ENCODE measurements at places on chromosomes 2 and 18.

- no peak for DNase-seq
These were observed 339.3 kb upstream of the TMEFF2 start for GRCh38 chr2:192534072-192534471.

GRCh38 chr2:213627835-213628460 is 343.7 kb downstream of the SPAG16 start:
- DNase-seq: no peak

- no peak for DNase-seq
These were observed 29.1 kb upstream of the ANKRD44 start for GRCh38 chr2:197339496-197340220.

GRCh38 chr2:179691235-179691634 is 170.2 kb downstream of the ZNF385B start:
- DNase-seq: no peak

GRCh38 chr18:57075716-57076400 is 71.0 kb upstream of the BOD1L2 start:
- no peak for DNase-seq

DNA sequence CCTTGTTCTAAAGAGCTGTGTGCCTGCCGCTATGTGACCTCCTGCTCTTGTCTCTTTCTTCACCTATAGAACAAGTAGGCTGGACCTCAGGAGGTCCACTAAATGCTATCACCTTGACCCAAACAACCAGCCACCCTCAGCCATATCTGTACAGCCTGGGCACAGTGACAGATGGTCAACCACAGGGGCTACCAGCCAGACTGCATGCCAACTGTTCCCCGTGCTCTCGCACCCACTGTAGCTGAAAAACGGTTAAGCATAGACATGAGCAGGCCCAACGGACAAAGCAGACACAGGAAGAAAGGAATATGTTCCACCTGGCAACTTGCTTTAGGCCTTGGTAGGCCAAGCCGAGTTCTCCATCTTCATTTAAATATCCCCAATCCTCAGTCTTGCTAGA is 43.2 kb upstream of the ACAA2 start:
- no peak for DNase-seq

GRCh38 chr2:158297606-158298005 is 158.9 kb downstream of the CCDC148 start:
- no peak for DNase-seq

GRCh38 chr2:224223851-224224555 is 177.9 kb downstream of the FAM124B start:
- DNase-seq: no peak

GRCh38 chr18:76821875-76822505 is 367 bp upstream of the ZNF236 start:
- DNase-seq: no peak

DNA sequence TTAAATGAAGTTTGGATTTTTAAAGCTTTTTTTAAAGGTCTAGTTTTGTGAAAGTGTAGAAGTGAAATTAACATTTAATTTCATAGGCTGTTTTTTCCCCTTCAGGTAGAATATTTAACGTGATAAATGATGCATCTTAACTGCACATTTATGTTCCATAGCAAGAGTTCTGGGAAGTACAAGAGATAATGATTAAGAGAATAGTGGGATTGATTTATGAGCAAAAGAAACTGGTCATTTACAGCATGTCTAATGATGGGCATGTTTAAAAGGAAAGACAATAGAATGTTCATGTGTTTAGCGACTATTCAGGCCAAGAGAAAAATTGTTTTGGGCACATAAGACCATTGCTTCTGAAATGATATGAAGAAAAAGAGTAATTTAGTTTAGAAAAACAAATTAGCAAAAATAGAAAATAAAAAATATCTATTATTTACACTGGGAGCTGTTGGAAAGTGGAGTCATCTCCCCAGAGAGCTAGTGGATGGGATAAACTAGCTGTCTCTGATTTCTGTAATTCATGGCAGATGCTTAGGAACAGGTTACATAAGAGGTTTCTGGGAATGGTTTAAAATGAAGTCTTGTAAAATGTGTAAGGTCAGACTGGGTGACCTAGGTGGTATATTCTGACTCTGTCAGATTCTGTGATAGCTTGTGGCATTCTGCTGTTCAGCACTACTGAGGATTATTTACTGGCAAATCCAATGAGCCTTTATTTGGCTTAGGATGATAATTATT is 60.7 kb downstream of the WDR7 start:
- peak; percentile 30 for DNase-seq

- peak; percentile 78 for DNase-seq
These were observed 22.2 kb downstream of the TANC1 start for GRCh38 chr2:158990397-158991214.

DNA sequence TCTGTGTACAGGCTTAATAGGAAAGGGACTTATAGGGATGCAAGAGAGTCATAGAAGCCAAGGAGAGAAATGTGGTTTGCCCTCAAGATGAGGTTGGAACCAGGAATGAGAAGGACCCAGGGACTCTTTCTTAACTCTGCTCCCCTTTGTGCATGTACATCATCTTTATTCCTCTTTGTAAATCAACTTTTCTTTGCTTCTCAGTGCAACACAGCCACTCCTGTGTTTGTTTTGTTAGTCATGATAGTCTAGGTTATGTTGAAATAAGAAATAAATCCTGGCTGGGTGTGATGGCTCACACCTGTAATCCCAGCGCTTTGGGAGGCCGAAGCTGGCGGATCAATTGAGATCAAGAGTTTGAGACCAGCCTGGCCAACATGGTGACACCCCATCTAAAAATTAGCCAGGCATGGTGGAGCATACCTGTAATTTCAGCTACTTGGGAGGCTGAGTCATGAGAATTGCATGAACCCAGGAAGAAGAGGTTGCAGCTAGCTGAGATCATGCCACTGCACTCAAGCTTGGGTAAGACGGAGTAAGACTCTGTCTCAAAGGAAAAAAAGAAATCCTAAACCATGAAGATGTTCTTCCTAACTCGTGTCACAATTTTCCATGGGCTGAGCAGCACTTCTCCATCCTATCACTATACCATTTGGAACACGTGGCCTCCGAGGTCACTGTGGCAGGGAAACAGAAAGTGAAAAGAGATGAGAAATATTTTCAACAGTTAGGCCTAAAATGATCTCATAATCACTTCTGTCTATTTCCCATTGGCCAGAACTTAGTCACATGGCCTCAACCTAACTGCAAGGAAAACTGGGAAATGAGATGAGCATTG is 73.0 kb upstream of the TMEM17 start:
- DNase-seq: peak; percentile 89

DNA sequence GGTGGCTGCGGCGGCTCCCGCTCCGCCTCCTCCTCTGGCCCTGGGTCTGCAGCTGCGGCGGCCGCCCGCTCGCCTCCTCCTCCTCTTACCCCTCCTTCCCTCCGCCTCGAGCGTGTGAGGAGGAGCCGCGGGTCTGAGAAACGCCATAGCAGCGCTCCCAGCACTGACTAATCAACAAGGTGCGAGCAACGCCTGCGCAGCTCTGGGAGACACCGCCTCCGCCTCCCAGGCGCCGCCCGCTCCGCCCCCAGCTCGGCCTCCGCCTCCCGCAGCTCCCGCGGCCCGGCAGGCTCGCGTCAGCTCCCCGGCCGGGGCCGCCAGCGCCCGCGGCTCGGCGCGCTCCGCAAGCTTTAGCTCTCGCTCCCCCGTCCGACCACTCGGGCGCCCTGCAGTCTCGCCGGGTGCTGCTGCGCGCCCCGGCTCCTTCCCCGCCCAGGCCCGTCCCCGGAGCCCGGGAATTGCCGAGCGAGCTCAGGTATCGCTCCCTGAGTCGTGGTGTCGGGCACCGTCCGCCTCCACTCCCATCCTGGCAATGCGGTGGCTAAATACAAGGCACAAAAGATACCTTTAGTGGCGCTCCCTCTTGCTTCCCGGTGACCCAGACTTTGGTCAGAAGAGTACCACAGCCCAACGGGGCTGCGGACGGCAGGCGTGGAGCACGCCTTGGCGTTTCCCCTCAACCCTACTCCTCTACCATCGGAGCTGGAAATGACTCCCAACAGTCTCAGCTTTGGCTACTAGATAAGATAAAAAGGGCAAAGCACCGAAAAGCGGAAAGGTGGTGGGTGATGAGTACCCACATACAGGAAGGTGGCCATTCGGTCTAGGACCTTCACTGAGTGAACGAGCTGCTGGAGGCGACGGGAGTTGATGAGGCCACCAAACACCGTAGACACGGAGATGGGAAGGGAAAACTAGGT is at the start of gene GAREM1:
TSS of gene GAREM1 (minus strand) at position 169 of the 920 bp plus-strand sequence. CDS start 454 bp downstream, outside the sequence.
- DNase-seq: peak; percentile 94

DNA sequence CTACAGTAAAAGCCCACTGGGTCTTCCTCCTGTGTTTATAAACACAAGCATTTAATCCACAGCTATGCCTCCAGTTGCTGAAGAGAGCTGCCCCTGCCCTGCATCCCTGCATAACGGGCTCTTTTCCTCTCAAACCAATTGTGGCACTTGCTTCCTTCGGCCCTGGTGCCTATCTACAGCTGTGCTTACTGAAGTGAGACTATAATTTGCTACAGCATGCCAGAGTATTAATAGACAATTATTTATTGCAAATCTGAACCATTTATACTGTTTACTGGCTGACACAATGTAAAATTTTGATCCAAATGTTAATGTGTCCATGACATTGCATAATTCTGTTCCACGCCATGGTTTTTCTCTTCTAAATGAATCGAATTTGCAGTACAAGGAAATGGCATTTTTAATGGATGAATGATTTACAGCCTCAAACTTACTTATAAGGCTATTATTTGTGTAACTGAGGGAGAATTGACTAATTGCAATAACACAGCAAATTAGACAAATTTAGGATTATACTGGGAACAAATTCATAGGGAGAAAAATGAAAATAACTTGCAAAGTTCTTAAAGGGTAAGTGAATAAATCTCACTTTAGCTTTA is 457.0 kb upstream of the HNRNPA3 start:
- DNase-seq: no peak

GRCh38 chr2:101758001-101758400 is 60.5 kb downstream of the MAP4K4 start:
- no peak for DNase-seq

- no peak for DNase-seq
These were observed 68.2 kb upstream of the MBOAT2 start for GRCh38 chr2:9071584-9072124.

GRCh38 chr2:192017844-192018243 is 171.0 kb upstream of the CAVIN2 start:
- DNase-seq: no peak

DNA sequence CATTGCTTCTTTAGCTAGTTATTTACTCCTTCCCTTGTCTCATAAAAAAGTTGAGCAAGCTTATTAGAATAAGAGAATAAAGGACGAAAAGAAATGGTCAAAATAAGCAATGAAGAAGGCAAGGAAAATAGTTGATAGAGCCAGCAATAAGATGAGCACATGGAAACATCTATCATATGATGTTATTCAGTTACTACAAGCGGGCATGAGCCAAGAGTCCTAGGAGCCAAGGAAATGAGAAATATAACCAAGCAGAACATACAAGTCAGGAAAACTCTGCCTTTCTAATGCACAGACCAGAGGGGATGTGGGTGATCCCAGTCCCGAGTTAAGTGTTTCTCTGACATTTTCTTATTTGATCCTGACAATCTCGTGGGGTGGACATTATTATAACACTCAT is 33.9 kb downstream of the INO80C start:
- no peak for DNase-seq

DNA sequence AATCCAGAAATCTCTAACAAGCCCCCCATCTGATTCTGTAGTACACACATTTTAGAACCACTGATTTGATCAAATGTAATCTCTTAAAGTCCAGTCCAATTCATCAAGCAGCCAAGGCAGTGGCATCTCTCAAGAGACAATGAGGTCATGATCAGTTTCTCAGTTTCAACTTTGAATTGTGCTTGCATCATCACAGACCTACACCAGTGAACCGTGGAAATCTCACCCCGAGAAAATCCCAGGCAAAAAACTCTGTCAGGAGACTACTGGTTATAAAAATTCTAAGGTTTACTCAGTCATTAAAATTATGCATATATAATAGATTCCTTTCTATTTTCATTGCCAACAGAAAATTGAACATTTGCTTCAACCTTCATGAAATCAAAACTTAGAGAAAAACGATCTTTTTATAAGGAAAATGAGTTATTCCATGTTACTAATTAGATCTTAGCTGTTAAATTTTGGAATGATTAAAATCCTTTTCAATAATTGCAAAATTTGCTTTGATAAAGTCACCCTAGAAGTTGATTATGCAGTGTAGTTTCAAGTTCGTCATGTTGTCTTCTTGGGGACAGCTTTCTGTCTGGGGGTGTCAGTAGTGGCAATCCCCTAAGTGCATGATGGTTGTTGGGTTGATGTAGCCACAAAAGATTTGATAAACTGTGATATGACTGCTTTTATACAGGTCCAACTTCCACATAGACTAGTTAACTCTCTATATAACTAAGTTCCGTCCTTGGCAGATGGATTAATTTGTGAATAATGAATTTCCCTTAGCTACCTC is 235.0 kb downstream of the CAMKMT start:
- DNase-seq: peak; percentile 31

DNA sequence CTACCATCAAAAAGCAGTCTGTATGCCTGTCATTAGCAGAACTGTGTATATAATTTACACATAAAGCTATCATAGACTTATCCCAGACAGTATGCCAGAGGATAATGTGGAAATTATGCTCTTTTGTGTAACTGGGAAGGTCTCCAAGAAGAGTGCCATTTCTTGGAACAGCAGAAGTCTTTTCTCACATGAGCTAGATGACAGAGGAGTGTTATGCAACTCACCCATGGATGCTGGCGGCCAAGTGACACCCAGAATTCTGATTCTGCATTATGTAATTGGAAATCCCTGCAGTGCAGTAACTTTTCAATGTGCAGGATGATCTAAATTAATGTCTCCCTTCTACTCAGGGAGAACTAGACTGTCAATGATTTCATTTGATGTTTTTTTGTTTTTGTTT is 160.0 kb downstream of the UBE2E3 start:
- DNase-seq: peak; percentile 43

DNA sequence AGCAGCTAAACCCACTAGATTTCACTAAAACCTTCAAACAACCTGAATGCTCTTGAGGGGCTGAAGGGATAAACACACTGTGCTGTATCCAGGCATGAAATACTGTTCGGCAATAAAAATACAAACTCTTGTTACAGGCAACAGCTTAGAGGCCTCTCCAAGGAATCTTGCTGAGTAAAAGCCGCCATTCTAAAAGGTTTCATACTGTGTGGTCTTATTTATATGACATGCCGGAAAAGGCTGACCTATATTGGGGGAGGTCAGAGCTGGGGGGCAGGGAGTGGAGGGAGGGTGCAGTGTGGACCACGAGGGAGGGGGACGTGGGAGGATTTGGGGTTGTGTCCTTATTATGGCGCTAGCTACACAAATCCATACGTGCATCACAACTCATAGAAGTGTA is 136.2 kb downstream of the MBP start:
- DNase-seq: no peak
